ENCODE measurements at places on chromosomes 11 and 22.

DNA sequence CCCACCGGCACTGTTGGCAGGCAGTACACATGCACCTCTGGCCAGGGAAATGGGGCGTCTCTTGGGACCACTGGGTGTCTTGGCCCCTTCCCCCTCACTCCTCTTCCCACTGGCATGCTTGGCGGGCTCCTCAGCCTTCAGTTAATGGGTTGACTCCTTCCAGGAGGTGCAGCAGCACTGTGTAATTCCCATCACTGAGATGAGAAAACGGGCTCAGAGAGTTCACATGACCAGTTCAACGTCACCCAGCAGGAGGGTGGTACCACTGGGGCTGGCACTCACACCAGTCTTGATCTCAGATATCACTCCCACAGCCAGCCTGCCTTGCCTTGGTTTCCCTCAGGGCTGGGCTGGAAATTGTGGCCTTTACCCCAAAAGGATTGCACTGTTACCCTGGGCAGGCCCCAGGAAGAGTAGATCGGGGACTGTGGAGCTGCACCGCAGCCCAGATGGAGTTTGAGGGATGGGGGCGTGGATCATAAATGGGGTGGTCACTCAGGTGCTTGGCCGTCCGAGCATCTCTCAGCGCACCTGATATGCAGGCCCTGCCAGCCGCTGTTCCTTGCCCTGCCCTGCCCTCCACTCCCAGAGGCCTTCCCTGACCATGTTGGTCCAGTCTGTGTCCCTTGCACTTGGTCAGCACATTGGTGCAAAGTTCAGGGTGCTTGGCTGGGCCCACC is 16.9 kb downstream of the CAPN5 start:
- no peak for DNase-seq

- peak; percentile 42 for DNase-seq
Observed at GRCh38 chr11:134207538-134208239, 16.1 kb downstream of the NCAPD3 start.

DNA sequence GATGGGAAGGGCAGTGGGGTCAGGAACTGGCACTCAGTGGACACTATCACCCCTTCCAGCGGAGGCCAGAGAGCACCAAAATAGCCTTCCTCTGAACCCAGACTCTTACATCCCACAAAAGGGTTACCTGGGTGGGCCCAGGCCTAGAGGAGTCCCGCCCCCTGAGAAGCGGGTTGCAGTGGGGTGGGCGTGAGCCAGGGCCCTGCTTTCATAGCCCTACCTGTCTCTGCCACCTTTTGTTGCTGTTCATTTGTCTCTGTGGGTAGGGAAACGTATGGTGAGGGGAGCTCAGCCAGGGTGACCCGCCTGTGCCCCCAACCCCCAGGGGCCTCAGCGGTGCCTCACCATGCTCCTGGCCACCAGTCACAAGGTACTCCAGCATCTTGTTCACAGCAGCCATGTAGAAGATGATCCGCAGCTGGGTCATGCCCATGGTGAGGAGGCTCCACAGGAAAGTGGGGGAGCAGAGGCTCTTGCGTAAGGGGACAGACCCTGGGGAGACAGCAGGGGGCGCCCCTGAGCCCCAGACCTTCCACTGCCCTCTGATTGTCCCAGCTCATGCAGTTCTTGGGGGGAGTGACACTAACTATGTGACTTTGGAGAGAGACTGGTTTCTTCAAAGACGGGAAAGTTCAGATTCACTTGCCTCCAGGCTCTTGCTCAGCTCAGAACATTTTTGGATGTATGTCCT is 24.0 kb downstream of the SLC43A1 start:
- no peak for DNase-seq

DNA sequence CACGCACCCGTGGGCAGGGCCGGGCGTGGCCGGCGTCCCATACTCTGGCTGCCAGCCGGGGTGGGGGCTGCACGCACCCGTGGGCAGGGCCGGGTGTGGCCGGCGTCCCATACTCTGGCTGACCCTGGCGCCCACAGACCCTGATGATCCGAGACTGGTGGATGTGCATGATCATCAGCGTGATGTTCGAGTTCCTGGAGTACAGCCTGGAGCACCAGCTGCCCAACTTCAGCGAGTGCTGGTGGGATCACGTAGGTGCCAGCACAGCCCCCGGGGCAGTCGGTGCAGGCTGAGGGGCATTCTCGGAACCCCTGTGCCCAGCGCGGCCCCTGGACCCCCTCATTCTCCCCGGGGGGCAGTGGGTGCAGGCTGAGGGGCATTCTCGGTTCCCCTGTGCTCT is 19.0 kb downstream of the RNH1 start:
- no peak for DNase-seq

DNA sequence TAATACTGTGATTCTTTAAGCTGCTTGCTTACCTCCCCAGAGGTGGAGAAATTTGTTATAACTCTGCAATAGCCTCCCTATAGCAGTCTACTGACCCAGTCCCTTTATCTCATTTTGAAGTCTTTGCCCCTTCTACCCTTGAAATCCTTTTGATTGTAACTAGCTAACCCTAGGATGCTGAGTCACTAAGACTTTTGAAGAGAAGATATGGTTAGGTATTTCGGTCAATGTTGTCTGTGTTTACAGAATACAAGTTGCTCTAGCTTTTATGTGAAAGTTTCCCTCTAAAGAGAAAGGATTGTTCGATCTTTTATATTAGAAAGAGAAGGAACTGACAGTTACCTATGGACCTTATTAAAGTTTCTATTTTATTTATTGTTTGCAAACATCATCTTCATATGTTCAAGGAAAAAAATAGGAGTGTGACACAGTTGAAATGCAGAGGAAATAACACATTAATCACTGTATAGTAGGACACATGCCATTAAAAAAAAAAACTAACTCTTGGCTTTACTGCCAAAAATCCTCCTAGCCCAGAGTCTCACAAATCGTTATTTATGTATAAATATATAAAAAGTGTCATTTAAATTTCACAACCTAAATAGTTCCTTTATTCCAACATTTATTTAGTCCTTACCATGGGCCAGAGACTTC is 3.1 kb downstream of the HYLS1 start:
- no peak for DNase-seq

DNA sequence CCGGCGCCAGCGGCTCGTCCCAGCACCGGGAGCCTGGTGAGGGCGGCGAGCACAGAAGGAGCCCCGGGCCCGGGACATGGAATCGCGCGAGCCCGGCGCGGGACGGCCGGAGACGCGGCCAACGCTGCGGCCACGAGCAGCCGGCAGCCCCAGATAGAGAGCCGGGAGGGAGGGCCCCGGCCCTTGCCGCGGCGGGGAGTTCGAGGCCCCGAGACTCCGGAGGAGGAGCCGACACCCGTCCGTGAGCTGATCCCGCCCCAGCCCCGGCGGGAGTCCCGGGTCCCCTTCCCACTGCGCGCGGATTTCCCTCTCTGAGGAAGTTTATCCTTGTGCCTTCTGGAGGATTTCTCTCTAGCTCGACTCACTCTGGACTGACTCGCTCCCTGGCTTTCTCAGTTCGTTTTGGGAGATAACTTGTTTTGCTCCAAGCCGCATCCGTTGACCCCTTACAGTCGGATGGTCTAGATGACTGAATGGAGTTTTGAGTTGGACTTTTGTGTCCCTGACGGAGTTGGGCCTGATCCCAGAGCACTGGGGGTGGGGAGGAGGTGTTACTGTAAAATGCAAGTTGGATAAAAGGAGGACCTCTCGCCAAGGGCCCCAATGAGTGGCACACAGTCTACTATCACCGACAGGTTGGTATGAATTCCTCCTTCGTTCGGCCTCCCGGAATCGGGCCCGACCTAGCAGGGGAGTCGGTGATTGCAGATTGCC is 585 bp downstream of the ARHGEF12 start:
- DNase-seq, result no peak
